ENCODE measurements at places on chromosomes 1 and 21. TPM values are rescaled to one million over a fixed set of nuclear protein-coding genes. Genes with fewer than 3 reads are reported as not detected.

The SLFNL1 gene
- 1.4 TPM for polyA plus RNA-seq

The MTF2 gene
- polyA plus RNA-seq: 6.5 TPM

The HSD11B1 gene
- 0.47 TPM for polyA plus RNA-seq

The LIN28A gene
- not detected for polyA plus RNA-seq

The CCDC30 gene
- polyA plus RNA-seq: 2.2 TPM

The RYR2 gene
- polyA plus RNA-seq: 1.7 TPM

The NUAK2 gene
- 9.5 TPM for polyA plus RNA-seq

The CHAF1B gene
- 4.6 TPM for polyA plus RNA-seq
